Stimulated activated CD4-positive, alpha-beta T cell treated with anti-CD3 and anti-CD28 coated beads, Interleukin-12 subunit alpha, Interleukin-12 subunit beta, amount 100 ng/mL, for 4 hours (primary cell): ENCODE measurements at places on chromosomes 3 and 15.

- no peak for DNase-seq
Measured at GRCh38 chr3:25350725-25351114, 77.3 kb upstream of the RARB start.

DNA sequence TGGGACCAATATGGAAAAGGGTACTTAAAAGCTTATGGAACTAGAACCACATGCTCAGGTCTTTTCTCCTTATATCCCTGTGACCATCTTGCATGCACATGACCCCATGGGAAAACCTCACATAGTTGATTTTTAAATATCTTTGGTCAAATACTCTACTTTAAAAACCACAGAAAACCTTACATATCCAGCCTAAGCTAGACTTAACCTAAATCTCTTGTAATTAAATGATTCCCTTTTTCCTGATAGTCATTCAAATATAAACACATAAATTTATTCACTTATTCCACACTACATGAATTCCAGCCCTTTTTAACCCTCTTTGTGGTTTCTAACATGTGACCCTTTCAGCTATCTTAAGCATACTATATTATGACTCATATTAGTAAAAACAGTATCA is 46.8 kb downstream of the DNAJC13 start:
- DNase-seq, result no peak

DNA sequence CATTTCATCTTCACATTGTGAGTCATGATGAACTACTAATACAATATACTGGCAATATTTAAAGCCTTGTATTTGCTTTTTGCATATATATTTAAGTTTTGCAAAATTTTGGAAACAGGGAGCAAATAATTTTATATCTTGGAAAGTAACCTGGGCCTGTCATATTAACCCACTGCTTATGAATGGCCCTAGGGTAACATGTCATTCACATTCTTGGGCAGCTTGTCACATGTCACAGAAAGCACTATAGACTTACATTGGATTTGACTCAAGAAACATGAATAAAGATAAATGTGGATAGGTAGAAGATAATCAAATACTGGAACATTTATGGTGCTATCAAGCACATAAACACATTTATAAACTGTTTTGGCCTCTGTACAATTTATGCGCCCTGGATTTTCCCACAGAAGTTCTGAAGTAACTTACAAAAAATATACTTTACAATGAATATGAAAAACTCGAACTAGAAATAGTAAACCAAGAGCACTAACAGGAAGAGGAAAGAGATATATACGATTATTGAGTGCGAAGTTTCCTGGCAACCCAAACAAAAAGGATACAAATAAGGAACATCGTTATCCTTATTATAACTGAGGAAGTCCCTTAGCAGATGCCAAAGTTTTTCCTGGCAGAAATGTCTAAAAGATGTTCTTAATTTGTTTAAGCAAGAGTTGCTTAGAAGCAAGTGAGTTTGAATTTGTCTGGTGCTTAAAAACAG is 257.2 kb downstream of the RBMS3 start:
- no peak for DNase-seq

DNA sequence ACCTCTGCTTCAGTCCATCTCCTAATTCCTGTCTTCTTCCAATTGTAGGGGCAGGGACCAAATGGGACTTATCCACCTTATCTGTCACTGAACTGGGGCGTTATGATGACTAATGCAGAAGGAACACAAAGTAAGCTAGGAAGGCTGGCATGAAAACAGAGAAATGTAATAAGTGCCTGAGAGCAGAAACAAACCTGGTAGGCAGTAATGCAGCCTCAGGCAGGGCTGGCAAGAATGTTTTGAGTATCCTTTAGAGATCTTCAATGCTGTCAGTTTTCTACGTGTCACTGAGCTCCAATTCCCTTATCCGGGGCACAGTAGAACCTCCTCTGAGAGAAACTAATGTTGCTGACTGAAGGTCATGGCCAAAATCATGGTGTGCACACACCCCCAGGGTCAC is 246.2 kb upstream of the TBL1XR1 start:
- DNase-seq, result no peak

DNA sequence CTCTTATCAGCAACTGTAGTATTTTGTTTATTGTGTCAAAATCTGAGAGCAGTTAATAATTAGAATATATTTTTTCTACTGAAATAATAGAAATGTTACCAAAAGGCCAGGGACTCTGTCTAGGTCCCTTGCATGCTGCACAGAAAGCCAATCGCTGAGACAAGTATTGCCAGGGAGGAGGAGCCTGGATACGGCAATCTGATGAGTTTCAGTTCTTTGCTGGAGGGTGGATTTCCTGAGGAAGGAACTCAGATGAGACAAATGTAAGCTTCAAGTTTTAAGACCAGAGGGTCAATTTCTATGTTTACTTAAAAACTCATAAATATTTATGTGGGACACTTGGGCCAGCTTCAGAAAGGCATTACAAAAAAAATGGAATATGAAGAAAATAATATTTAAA is 252.2 kb downstream of the GABRG3 start:
- no peak for DNase-seq
